MG63 (cell line): ENCODE measurements at places on chromosomes 5 and 9.
A peak's percentile ranks its signal among the peaks of the same experiment; 100 is the strongest.

- no peak for DNase-seq
Measured at GRCh38 chr9:91089405-91090129, 272.2 kb downstream of the AUH start.

- peak; percentile 68 for DNase-seq
Measured at GRCh38 chr5:135032999-135033861, 798 bp downstream of the PITX1 start.

DNA sequence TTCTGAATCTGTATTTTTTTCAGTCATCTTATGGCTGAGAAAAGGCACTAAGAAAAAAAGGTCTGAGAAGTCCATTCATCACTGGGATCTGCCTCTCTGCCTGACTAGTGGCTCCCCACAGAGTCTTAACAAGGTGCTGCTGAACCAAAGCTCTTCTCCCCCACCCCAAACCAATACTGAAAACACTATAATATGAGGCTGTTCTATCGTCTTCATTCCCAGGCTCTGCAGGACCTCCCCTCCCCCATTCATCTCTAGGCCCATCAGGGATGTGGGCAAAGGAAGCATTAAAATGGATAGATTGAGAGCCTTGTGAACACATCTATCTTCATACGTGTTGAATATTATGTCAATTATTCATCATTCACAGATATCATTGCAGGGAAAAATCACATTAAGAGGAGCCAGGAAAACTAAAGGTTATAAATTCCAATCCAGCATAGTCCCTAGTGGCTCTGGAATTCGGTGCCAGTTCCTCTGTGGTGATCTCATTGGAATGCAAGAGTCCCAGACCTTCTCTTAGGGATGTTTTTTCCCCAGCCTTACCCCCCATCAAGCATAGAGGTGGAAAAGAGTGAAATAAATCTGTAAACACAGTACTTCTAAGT is 44.3 kb upstream of the GPR151 start:
- peak; percentile 68 for DNase-seq

- no peak for DNase-seq
Measured at GRCh38 chr5:107329850-107330249, 340.9 kb downstream of the EFNA5 start.

DNA sequence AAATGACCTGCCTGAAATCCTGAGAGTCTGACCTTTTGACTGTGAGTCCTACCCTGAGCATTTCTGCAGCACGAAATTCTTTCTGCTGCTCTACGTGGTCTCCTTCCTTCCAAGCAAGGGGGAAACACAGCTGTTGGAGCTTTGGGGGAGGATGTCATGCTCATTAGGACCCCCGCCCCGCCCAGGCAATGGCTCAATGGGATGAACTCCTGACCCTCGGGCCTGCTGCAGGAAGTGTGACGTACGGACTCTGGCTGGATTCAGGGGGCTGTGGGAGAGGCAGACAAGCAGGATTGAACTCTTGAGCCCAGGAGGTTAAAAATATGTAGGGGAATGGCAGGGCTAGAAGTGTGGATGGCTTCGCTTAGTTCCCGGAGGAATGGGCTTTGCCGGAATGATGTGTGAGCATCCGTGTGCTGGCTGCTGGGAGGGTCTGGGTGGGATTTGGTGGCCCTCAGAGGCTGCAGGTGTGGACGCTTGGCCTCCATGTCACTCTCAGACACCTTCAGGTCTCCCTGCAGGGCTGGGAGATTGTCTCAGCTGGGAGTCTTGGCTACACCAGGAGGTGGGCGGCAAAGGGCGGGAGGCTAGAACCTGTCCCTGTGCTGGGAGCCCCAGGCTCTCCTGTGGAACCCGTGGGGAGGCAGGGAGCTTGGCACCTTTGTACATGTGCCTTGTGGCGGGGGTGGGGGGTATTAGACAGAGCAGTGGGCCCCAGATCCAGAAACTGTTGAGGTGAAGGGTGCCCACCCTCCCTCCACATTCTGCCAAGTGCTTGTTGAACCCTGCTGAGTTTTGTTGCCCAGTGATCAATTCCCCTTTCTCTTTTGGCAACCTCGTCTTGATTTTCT is 26.3 kb downstream of the STC2 start:
- DNase-seq, result peak; percentile 31

DNA sequence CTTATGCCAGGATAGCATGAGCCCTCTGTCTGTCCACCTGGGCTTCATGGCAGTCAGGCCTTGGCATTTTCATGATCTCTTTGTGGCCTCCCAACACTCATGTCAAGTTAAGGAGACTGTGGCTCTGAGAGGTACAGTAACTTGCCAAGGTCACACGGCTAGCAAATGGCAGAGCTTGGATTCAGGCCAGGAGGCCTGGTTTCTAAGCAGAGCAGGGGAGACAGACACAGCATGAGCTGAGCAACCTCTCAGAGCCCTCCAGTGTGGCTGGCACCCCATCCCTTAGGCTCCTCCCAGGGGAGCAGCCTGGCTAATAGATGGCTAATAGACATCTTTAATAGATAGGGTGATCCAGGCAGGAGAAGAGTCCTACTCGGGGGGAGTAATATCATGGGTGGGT is 4.1 kb downstream of the SYNPO start:
- DNase-seq, result no peak

GRCh38 chr9:14031060-14031414 is 282.9 kb downstream of the NFIB start:
- no peak for DNase-seq

DNA sequence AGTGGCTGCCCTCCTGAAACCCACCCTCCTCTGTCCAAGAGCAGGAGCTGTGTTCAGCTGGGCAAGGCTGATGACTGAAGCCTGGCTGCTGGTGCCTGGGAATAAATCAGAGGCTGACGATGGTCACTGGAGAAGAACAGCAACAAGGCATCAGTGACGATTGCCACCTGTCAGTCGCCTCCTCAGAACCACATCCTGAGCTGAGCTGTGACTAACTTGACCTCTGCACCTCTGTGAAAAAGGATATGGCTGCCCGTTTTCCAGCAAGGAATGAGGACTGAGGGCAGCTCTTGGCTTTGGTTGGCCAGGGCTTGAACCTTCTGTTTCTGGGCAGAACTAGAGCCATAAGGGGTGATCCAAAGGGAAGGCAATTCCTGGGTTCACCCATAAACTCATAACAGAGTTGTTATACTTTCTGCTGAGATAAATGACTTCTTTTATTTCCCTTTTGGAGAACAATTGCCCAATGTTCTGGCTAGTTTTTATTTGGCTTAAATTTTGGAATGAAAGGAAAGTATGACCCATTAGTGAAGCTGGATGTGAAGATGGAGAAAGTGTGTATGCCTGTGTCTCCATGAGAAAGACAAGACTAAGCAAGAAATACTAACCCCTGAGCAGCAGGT is 40.1 kb downstream of the TRIP13 start:
- peak; percentile 37 for DNase-seq

- DNase-seq, result no peak
Measured at GRCh38 chr9:86798966-86799365, 148.3 kb downstream of the GAS1 start.

DNA sequence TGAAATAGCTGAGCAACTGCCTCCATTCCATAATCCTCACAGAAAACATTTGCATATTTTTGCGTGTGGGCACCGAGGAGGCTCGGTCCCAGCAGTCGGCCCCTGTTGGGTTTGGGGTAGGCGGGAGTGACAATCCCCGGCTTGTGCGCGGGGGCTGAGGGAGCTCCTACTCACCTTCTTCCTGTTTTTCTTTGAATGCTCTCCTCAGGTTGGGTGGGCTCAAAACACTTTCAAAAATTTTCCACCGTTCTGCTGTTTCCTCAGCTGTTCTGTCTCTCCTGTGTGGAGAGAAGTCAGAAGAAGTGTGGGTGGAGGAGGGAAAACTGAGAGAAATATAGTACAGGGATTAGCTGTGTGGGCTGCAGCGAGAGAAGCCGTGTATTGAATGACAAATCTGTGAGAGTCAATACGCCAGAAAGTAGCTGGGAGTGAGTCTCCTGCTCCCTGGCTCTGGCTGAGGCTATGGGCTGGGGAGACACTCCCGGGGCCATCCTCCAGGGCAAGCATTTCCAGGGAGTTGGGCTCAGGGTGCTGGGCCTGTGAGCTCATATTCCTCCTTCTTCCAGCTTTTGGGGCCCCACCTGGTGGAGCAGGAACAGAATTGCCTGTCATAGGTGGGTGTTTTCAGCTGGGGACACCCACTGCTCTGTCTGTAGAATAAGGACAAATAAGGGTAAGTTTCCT is 84.7 kb downstream of the CMYA5 start:
- peak; percentile 18 for DNase-seq
